Activated naive CD8-positive, alpha-beta T cell treated with anti-CD3 and anti-CD28 coated beads for 36 hours (primary cell): ENCODE measurements at places on chromosomes 1 and 21. TPM values are rescaled to one million over a fixed set of nuclear protein-coding genes. Genes with fewer than 3 reads are reported as not detected.
A peak's percentile ranks its signal among the peaks of the same experiment; 100 is the strongest.

GRCh38 chr1:92411511-92411910, 75.2 kb downstream of the GFI1 start:
- H3K27me3 ChIP-seq: no peaks in the 10 kb centered on the region
- DNase-seq: no peak
- H3K4me3 ChIP-seq: no peak overlapping the region
- peaks cover 16% of the 10 kb centered on the region for H3K4me1 ChIP-seq
- no peaks in the 10 kb centered on the region for H3K36me3 ChIP-seq

DNA sequence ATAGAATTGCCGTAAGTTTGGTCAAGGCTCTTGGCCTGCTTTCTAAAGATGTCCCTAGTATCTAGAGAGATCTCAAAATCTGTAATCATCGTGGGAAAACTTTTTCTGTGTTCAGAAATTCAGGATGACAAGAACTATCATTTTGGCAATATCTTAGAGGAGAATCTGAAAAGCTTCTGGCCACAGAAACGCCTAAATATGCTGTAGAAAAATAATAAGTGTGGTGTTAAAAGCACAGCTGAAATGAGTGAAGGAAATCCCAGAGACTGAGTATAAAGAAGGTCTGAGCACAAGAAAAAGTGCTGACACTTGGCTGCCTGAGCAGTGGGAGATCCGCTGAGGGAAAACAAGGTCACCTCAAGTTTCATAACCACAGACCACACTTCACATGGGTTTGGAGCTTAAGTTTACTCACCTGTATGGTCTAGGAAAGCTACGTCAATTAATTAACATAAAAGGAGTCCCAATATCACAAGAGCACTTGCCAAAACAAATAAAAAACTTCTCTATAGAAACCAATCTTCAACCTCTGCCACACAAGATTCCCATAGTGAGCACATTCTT, 235.2 kb upstream of the IRF2BP2 start:
- peak overlapping the region; percentile 7 for H3K4me3 ChIP-seq
- H3K36me3 ChIP-seq: peaks cover 11% of the 10 kb centered on the region
- H3K27me3 ChIP-seq: no peaks in the 10 kb centered on the region
- DNase-seq: peak; percentile 48

DNA sequence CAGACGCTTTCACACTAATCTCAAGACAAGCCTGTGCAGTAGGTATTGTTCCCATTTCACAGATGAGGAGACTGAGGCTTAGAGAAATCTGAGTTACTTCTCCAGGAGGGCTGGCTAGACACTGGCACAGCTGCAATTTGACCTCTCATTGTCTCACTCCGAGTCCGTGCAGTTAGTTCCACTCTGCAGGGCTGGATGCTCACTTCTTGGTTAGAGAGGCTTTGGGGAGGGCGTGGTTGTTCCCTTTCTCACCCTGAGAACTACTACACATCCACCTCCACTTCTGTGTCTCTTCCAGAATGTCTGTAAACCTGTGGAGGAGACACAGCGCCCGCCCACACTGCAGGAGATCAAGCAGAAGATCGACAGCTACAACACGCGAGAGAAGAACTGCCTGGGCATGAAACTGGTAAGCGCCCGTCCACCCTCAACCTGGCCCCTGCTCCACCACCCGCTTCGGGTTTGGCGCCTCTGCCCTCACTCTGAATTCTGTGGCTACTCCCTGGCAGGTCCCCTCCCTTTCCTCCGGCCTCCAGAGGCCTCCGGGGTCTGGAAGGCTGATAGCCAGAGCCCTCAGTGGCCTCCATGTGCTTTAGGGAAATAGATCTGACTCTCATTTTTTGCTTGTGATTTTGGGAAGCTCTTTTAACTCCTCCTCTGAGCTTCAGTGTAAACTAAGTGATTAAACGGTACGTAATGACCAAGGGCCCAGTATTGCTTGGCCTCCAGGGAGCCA, 29.1 kb downstream of the EIF2D start:
- peak overlapping the region; percentile 64 for H3K4me3 ChIP-seq
- H3K27ac ChIP-seq: peak overlapping the region; percentile 99
- peaks cover 72% of the 10 kb centered on the region for H3K4me1 ChIP-seq
- DNase-seq: no peak
- H3K27me3 ChIP-seq: no peaks in the 10 kb centered on the region

- H3K27ac ChIP-seq: no peak overlapping the region
- DNase-seq: no peak
- no peaks in the 10 kb centered on the region for H3K27me3 ChIP-seq
- no peak overlapping the region for H3K4me3 ChIP-seq
Measured at GRCh38 chr21:27715131-27715530, 748.2 kb upstream of the ADAMTS5 start.

DNA sequence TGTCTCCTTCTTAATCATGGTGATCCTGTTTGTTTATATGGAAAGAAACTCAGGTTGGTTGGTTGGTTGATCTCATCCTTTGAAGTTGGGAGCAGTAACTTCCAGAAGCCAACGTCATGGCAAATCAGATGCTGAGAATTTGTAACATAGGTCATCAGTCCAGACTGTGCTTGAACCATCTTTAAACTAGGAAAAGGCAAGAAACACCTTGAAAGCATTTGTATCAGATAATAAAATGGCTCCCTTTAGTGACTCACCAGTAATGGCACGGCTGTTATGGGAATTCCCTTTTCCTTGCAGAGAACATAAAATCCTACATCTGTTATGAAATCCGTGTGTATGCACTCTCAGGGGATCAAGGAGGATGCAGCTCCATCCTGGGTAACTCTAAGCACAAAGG, 58.1 kb downstream of the SERBP1 start:
- H3K4me3 ChIP-seq: no peak overlapping the region
- peaks cover 33% of the 10 kb centered on the region for H3K36me3 ChIP-seq
- H3K27ac ChIP-seq: no peak overlapping the region
- no peaks in the 10 kb centered on the region for H3K27me3 ChIP-seq

- peaks cover 73% of the 10 kb centered on the region for H3K4me1 ChIP-seq
- peak; percentile 13 for DNase-seq
- peak overlapping the region; percentile 92 for H3K27ac ChIP-seq
- no peaks in the 10 kb centered on the region for H3K27me3 ChIP-seq
- peak overlapping the region; percentile 46 for H3K4me3 ChIP-seq
Measured at GRCh38 chr1:116325922-116326321, 47.1 kb upstream of the ATP1A1 start.

DNA sequence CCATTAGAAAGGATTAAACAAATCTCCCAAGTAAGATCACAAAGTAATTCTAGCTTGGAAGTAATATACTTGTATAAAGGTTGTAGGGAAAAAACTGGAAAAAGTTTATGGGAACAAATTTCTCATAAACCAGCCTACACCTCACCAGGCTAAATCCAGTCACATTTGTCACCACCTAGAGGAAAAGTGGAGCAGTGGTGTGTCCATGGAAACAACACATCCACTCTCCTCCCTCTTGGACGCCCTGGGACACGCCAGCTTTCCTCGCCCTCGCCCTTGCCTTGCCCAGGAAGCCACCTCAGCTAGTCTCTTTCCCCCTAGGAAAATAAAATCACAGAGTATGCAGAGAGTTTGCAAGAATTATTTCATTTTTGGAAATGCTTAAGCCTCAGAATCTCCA, 2.2 kb downstream of the PALMD start:
- DNase-seq: no peak
- peaks cover 3% of the 10 kb centered on the region for H3K4me1 ChIP-seq
- H3K4me3 ChIP-seq: no peak overlapping the region

DNA sequence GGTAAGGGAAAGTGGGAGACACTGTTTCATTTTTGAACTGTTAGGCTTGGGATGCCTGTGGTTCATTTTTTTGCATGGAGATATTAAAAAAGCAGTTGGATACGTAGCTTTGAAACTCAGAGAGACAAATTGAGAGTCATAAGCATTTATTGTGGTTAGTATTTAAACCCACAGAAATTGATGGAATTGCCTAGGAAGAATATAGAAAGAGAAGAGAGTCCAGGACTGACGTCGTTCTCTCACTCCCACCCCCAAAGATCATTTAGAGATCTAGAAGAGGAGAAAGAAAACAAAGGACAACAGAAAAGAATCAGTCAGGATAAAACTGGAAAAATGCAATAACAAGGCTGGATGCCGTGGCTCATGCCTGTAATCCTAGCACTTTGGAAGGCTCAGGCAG, 73.2 kb upstream of the BMP8A start:
- no peak for DNase-seq
- no peak overlapping the region for H3K27ac ChIP-seq
- peaks cover 21% of the 10 kb centered on the region for H3K4me1 ChIP-seq
- no peak overlapping the region for H3K4me3 ChIP-seq

DNA sequence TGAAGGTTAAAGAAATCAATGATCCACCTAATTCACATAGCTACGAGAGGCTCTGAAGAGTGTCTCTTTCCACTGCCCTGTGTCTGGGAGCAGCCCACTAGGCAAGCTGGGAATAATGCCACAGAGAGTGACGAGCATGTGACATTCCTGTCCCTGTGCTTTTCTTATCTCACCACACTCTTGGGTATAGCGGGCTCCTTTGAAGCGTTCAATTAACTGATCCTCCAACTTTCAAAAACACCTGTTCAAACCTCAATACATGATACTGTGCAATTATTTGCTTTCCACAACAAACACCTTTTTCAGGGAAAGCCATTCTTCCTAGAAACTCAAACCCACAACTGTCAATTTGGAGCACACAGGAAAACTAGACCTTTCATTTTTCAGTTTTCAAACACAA, 43.4 kb downstream of the PLPP3 start:
- H3K4me3 ChIP-seq: no peak overlapping the region
- H3K27ac ChIP-seq: no peak overlapping the region
- H3K27me3 ChIP-seq: peaks cover 5% of the 10 kb centered on the region
- H3K36me3 ChIP-seq: no peaks in the 10 kb centered on the region
- no peak for DNase-seq
- H3K4me1 ChIP-seq: no peaks in the 10 kb centered on the region

- no peaks in the 10 kb centered on the region for H3K4me1 ChIP-seq
- H3K4me3 ChIP-seq: no peak overlapping the region
- no peaks in the 10 kb centered on the region for H3K36me3 ChIP-seq
- no peaks in the 10 kb centered on the region for H3K27me3 ChIP-seq
Measured at GRCh38 chr1:110462964-110463363, 12.0 kb downstream of the PROK1 start.

DNA sequence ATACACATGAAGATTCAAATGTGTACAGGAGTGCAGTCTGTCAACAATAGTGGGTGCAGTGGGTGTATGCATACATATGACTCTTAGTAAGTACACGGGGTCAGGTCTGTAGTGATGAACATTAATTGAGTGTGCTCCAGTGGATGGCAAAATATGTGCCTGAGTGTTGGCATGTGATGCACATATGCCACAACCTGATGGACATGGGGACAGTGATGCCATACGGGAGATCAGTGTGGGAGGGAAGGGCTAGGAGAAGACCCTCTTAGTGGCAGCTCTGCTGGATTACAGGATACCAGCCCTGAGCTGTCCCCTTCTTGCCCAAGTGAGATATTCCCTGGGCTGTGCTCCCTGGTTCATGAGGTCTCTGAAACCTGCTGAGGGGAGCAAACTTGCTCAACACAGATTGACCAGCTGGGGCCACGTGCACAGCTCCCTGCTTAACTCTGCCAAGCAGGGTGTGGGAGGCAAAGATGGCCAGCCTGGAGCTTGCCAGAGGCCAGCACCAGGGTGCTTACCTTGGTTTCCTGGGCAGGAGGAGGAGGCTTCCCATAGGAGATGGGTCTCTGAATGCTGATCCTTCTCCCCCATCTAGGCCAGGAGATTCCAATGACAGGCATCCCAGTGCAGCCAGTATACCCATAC, 2.2 kb downstream of the SHISA4 start:
- peaks cover 4% of the 10 kb centered on the region for H3K4me1 ChIP-seq
- no peaks in the 10 kb centered on the region for H3K36me3 ChIP-seq
- DNase-seq: no peak
- H3K27me3 ChIP-seq: peaks cover 45% of the 10 kb centered on the region

GRCh38 chr21:26001356-26001755, 169.2 kb downstream of the APP start:
- no peak overlapping the region for H3K4me3 ChIP-seq
- no peak overlapping the region for H3K27ac ChIP-seq
- peaks cover 16% of the 10 kb centered on the region for H3K36me3 ChIP-seq
- DNase-seq: no peak
- no peaks in the 10 kb centered on the region for H3K27me3 ChIP-seq
- no peaks in the 10 kb centered on the region for H3K4me1 ChIP-seq

- H3K27me3 ChIP-seq: no peaks in the 10 kb centered on the region
- DNase-seq: no peak
- peak overlapping the region; percentile 94 for H3K4me3 ChIP-seq
- H3K27ac ChIP-seq: peak overlapping the region; percentile 98
Measured at GRCh38 chr1:154222518-154222917, 1.8 kb downstream of the UBAP2L start.

DNA sequence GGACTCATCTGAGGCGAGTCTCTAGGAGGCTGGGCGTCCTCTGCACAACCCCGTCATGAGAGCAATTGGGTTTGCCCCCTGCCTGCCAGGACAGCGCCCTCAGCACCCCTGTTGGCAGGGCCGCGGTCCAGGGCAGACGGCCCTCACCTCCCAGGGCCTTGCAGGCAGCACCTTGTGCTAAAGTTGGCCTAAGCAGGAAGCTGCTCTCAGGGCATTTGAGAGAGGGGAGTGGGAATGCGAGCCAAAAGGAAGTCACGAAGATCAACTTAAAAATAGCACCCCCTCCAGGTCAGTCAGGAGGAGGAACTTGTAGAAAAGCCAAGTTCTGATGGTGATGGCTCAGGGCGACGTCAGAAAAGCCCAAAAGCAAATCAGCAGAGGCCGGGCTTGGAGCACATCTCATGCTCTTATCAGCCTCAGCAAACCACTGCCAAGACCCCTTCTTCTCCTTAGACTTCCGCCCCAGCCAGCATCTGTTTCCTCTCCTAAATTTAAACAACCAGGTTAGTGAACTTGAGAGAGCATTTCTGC, 12.6 kb upstream of the ADORA3 start:
- H3K4me3 ChIP-seq: peak overlapping the region; percentile 60
- no peaks in the 10 kb centered on the region for H3K36me3 ChIP-seq
- no peaks in the 10 kb centered on the region for H3K27me3 ChIP-seq
- peaks cover 57% of the 10 kb centered on the region for H3K4me1 ChIP-seq
- DNase-seq: peak; percentile 41
- H3K27ac ChIP-seq: peak overlapping the region; percentile 86

DNA sequence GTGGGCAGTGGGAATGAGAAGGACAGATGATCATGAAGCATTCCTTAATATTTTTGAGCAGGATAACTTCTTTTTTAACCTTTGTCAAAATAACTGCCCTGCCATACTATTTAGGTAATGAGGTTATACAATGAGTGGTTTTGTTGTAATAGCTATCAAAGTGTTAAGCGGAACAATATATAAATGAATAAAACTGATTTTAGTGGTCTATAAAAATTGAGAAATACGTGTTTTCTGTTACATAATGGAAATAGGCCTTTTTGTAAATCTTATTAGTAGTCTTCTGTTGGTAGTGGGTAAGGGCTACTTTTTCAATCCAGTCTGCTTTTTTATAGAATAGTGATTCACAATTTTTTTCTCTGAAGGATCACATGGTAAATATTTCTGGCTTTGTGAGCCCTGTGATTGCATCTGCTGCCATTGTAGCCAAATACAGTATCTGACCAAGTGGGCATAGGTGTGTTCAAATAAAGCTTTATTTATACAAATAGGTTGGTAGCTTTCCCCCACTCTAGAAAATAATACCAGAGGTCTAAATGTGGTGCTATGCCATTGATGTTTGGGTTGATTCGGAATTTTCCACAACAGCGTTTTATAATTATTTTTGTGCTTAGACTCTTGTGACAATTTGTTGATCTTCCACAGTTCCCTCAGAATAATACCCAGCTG, 4.3 kb downstream of the NEK7 start:
- peak overlapping the region; percentile 50 for H3K4me3 ChIP-seq
- no peak for DNase-seq
- H3K27me3 ChIP-seq: no peaks in the 10 kb centered on the region
- peak overlapping the region; percentile 91 for H3K27ac ChIP-seq

The FCGR2B gene
- total RNA-seq: 0.20 TPM
